ENCODE measurements at places on chromosomes 7 and 10. TPM values are rescaled to one million over a fixed set of nuclear protein-coding genes. Genes with fewer than 3 reads are reported as not detected.

EPO gene
- total RNA-seq, result not detected

OPN4 gene
- total RNA-seq, result not detected

MYH16 gene
- not detected for total RNA-seq

TRIM74 gene
- 0.23 TPM for total RNA-seq

PPP3CB gene
- 59.4 TPM for total RNA-seq

POLL gene
- 16.5 TPM for total RNA-seq

SPAM1 gene
- not detected for total RNA-seq

OPN1SW gene
- not detected for total RNA-seq

CYP17A1 gene
- not detected for total RNA-seq

TMEM176B gene
- not detected for total RNA-seq

PTPRN2 gene
- 0.26 TPM for total RNA-seq

MPP7 gene
- total RNA-seq, result 0.92 TPM

PKD1L1 gene
- total RNA-seq, result 0.07 TPM

JMJD1C gene
- total RNA-seq, result 66.0 TPM

RNF32 gene
- total RNA-seq, result 0.33 TPM

CYP2C19 gene
- total RNA-seq, result not detected

STEAP1B gene
- 23.4 TPM for total RNA-seq

MASTL gene
- 6.9 TPM for total RNA-seq

RARRES2 gene
- 1.7 TPM for total RNA-seq

TRIL gene
- total RNA-seq, result 1.8 TPM

FFAR4 gene
- not detected for total RNA-seq

FAM25A gene
- total RNA-seq, result not detected

NEUROG3 gene
- not detected for total RNA-seq

PHF14 gene
- total RNA-seq, result 20.7 TPM

RAPGEF5 gene
- 35.8 TPM for total RNA-seq

CUZD1 gene
- 0.52 TPM for total RNA-seq

PDE1C gene
- total RNA-seq, result 89.5 TPM

SPDYE16 gene
- total RNA-seq, result not detected

Data from smooth muscle cell of the pulmonary artery (primary cell).